ENCODE measurements at places on chromosomes 5 and 9.

GRCh38 chr5:122156724-122157325 lies 27.5 kb downstream of the ZNF474 start:
- peak; percentile 18 for DNase-seq

- DNase-seq, result no peak
These were observed 308.6 kb upstream of the EFNA5 start for GRCh38 chr5:107979291-107979690.

- DNase-seq, result no peak
These were observed 1.4 kb downstream of the DAB2IP start for GRCh38 chr9:121652838-121653231.

DNA sequence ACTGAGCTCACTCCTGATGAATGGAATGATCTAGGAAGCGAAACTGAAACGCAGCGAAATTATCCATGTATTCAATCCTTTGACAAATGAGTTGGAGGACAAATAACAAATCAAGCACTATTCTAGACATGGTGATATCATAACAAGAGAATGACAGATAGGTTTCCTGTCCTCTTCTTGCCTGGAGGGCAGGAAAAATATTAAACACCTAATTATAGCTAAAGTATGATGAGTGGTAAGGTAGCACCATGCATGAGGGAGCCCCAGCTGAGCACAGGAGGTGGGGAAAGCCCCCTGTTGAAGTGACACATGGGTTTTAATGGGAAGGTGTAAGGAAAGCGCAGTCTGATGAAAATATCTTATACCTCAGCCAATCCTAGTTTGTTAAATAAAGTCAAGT lies 225.2 kb downstream of the NPR3 start:
- no peak for DNase-seq

Measured in HAP-1 (cell line).